Femur (tissue), 1 donor: ENCODE measurements at places on chromosomes 2 and 18.

GRCh38 chr2:95352310-95353054, 50.0 kb upstream of the FAHD2A start:
- peak; percentile 15 for DNase-seq

- DNase-seq = no peak
Observed at GRCh38 chr2:112623913-112624777, 21.6 kb upstream of the SLC20A1 start.

DNA sequence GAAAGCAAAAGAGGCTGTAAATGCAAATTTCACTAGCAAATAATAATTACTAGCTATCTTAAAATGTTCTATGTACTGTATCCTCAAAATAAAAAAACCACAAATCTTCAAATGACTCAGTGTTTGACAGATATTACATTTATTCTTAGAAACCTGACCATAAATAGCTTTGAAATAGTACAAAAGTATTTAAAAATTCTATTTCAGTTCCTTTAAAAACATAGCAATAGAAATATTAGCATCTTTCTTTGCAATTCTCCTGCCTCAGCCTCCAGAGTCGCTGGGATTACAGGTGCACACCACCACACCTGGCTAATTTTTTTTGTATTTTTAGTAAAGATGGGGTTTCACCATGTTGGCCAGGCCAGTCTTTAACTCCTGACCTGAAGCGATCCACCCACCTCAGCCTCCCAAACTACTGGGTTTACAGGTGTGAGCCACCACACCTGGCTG, 50.6 kb downstream of the MSH6 start:
- DNase-seq = no peak

- peak; percentile 70 for DNase-seq
Observed at GRCh38 chr2:46569061-46569560, 89.7 kb downstream of the TMEM247 start.

DNA sequence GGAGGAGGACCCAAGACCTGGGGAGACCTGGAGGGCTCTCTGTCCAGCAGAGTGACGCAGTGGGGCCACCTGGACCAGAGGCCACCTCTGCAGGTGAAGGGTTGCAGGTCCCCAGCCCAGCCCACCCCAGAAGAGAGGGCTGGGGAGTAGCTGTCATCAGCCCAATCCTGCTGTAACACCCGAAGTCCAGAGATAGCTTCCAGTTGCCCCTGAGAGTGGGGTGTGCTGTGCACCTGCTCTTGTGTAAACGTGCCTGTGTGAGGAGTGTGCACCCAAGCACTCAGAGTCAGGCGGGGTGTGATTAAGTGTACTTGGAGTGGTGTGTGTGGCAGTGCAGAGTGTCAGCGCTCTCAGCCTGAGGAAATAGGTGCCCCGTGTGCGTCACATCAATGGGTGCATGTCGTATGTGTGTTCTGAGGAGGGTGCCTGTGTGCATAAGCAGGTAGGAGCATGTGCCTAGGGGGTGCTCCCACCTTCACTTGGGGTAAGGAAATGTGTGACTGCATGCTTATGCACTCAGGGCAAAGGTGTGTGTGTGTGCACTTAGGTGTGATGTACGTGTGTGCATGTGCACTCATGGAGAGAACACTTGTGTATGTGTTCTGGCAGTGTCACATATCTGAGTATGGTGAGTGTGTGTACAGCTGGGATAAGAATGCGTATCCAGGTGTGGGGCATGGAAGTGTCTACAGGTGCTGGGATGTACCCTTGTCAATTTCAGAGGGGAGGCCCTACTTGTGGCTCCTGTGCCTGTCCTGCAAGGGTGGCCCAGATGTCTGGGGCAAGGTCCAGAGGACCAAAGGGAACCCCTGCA, 672 bp downstream of the ATP6V1B1 start:
- no peak for DNase-seq

GRCh38 chr18:9673296-9674251, 34.5 kb upstream of the RAB31 start:
- DNase-seq = no peak

GRCh38 chr18:63648241-63648640, 4.2 kb upstream of the SERPINB4 start:
- DNase-seq = no peak

DNA sequence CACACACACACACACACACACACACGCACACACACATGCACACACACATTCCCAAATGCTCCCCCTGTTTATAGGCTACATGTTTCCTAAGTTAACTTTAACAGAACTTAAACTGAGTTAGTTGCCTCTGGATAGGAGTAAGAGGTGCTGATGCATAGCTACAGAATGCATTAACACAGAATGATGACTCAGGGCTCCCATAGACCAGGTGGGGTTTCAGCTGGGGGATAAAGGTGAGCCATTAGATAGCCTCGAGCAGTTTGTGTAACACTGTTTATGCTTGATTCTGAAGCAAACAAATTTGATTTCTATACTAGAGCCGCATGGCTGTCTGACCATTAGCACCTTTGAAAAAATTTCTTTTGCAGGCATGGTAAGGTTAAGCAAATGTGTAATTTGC, 741.0 kb downstream of the PLCL1 start:
- no peak for DNase-seq

DNA sequence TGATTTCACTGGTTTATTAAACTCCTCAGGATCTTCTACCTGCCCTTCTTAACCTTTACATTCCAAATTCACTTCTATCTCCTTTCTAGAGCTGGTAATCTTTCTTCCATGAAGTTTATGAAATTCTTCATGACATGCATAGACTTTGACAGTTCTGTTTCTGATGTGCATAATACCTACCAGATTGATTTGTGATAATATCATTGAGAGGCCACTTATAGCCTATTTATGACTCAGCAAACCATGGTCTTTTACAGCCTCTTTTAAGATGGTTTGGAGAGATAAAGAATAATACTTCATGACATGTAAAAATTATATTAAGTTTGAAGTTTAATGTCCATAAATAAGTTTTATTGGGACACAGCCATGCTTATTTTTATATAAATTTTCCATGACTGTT, 14.0 kb downstream of the SCN2A start:
- DNase-seq = no peak

DNA sequence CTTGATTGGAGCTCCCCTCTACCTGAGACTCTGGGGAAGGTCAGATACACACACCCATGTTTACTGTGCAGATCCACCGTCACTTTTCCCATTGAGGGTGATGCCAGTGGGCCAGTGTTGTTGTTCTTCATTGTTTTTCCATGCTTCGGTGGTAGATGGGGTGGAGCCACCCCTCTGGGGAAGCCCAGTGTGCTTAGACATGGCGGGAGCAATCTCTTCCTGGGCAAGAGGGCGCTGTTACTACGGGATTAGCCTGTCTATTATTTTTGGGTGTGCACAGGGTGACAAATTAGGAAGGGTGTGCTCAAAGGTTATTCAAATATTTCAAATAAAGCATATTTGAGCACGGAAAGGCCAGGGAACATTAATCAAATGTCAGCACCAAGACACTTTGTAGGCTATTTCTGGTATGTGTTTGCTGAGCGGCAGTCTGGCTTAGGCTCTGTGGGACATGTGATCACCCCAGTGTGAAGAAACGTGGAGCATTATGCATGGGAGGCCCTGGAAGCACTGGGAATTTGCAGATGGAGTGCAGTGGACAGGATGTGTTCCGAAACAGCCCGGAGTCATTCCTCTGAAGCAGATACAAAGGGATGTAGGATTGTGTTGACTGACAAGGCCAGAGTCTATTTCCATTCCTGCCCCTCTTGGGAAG, 34.8 kb upstream of the SMIM21 start:
- no peak for DNase-seq

DNA sequence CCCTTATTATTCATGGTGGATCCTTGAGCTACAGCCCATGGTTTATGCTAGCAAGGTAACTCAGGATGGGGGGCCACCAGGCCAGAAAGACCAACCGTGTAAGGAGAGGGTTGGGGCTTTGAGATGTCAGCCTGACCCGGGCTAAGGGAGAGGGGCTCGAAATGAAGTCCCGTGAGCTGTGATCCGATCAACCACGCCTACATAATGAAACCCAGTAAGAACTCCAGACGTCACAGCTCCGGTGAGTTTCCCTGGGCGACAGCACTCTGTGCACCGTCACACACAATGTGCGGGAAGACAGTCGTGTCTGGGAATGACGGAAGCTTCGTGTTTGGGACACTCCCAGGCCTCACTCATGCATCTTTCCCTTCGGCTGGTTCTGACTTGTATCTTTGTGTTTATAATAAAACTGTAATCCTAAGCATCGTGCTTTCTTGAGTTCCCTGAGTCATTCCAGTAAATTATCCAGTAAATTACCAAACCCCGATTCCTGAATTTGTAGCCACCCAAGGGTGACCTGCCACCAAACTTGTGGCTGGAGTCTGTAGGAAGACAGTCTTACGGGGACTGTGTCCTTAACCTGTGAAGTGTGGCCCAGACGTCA, 44.2 kb downstream of the CYP27C1 start:
- peak; percentile 75 for DNase-seq

DNA sequence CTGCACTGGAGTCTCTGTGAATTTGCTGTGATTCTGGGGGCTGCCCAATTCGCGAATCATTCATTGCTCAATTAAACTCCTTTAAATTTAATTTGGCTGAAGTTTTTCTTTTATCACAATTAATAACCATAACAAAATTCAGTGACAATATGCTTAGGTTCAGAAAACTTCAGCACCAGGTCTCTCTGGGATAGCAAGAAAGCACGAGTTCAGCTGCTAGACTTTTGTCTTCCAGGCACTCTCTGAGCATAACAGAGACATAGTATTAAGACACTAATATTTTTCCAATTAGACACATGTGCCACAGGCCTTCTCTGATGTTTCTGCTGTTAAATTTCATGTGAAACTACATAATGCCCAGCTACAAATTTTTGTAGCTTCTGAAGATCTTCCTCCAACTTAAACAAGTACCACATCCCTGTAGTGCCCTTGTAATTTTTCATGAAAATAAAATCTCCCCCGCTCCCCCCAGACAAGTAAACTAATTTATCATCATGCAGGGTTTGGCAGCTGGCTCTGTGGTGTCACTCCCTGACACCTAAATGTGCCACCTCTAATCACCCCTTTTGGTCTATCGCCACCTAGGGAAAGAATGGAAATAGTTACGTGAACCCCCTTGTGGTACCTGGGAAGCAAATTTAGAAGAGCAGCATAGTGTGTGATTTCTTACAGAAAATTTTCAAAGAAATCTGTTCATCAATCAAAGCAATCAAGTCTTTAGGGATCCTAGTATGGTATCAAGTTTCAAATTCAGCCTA, 94.1 kb downstream of the CSRNP3 start:
- no peak for DNase-seq

- DNase-seq = no peak
Observed at GRCh38 chr2:41042343-41042742, 590.5 kb upstream of the SLC8A1 start.

- peak; percentile 48 for DNase-seq
Observed at GRCh38 chr2:160210599-160211138, 10.6 kb upstream of the ITGB6 start.

DNA sequence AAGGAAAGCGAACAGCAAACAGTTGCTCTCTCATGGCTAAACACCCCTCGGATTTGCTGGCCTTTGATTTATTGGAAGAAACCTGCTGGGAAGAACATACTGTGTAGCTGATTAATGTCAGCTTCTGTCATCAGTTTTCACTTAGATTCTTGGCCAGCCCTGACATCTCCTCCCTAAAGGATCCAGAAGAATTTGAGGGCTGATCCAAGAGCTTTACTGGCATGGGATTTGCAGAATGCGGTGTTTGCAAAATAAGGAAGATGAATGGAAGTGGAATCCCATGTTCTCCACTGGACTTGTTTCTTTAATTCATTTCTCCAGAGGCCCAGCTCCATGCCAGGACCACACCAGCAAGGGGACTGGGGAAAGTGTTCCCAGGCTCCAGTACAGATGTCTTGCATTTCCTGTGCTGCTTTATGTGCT, 80.5 kb downstream of the RDH14 start:
- peak; percentile 64 for DNase-seq

- DNase-seq = no peak
Observed at GRCh38 chr2:147135376-147135775, 709.5 kb upstream of the ACVR2A start.

DNA sequence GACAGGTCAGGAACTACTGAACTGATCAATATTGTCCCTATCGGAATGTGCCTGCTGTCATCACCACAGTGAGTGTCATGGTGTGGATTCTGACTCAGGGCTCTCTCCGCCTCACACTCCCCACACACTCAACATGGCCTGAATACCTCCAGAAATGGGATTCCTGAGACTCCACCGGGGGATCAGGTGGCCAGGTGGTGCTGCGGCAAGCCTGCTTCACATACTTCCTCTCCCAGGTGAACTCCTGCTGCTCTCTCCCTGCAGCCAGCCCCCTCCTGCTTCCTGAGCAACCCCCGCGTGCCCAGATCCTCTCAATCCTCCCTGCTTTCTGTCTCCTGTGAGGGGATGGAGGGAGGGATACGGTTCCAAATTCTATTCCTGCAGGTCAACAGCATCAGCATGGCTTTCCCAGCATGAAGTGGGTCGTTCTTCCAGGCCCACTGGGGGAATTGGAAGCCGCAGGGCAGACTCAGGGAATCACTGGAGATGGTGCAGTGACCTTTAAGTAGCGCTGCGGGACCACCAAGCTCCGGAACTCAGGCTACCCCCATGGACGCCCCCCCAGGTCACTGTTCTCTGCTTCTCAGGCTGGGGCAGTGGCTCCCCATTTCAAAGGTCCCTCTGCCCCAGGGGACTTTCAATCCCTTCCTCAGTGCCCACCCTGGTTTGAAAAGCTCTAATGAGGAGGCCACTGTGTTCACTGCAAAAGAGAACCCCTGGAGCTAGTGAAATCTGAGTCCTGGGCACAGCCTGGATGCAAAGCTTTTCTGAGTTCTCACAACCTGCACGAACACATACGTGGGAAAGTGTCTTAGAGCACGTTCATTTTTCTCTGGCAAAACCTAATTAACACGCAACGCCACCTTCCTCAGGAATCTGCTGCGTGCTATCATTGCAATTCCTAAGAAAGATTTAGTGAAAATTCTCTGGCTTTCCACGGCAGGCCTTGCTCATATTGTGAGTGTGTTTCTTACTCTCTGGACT, 168.4 kb downstream of the ZFP36L2 start:
- DNase-seq = peak; percentile 13

- peak; percentile 98 for DNase-seq
Observed at GRCh38 chr2:202634556-202635427, at the start of gene FAM117B. FAM117B (plus strand) TSS chr2:202634969; CDS start chr2:202635188, 219 bp downstream.

DNA sequence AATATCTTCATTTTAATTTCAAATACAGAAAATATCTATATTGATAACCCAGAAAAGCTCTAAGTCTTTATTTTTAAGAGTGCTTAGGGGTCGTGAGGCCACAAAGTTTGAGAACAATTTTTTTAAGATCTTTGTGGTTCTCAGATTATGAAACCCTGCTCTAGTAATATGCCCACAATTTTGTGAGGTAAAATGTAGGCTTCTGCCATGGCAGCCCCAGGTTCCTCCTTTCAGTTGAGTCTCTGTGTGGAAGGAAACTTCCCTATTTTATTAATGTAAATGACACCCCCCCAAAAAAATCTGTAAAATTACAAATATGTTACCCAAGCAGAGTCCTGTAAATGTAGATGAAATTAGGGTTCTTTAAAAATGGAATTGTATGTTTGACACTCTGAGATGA, 600.5 kb downstream of the SATB2 start:
- no peak for DNase-seq

DNA sequence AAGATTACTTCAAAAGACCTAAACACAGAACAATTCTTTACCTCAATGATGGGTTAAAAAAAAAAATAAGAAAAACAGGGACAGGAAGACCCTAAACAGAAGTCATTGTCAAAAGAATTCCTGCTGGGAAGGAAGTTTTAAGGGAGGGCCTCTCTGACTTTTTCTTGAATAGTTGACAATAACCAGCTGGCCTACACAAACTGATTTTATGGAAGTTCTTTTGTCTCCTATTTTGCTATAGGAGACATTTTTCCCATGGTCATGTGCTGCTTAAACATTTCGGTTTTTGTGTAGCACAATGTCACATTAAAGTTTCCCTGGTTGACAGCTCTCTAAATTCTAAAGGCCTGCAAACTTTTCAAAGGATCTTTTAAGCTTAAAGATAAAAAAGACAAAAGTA, 55.3 kb downstream of the RFTN2 start:
- DNase-seq = no peak
